ENCODE measurements at places on chromosomes 5 and 9.

DNA sequence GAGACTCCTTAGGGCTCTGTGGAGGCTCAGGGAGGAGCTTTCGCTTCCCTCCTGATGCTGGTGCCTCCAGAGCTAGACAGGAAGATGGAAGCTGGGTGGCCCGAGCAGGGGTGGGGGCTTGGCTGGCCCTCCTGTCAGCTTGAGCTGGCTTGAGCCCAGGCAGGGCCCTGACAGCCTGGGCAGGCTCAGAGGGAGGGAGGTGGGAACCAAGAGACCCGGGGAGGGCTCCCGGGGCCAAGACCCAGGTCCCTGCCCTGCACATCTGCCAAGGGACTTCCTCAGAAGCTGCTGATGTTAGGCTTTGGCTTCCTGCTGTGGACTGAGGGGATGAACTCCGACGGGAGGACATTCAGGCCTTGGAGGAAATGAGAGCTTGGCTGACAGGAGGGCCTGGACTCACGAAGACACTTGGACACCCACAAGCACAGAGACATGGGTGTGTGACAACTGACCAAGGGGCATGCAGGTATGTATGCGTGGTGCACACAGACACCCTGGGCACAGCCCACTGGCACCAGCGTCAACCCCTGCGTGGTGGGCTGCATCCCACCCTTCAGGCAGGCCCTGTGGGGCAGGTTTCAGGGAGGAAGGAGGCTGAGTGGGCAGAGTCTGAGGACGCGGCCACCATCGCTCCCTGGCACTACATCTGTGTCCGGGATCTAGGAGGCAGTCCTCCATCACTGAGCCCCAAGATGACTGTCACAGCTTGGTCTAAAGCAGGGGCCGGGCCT is 1.7 kb upstream of the LTC4S start:
- no peak for DNase-seq

DNA sequence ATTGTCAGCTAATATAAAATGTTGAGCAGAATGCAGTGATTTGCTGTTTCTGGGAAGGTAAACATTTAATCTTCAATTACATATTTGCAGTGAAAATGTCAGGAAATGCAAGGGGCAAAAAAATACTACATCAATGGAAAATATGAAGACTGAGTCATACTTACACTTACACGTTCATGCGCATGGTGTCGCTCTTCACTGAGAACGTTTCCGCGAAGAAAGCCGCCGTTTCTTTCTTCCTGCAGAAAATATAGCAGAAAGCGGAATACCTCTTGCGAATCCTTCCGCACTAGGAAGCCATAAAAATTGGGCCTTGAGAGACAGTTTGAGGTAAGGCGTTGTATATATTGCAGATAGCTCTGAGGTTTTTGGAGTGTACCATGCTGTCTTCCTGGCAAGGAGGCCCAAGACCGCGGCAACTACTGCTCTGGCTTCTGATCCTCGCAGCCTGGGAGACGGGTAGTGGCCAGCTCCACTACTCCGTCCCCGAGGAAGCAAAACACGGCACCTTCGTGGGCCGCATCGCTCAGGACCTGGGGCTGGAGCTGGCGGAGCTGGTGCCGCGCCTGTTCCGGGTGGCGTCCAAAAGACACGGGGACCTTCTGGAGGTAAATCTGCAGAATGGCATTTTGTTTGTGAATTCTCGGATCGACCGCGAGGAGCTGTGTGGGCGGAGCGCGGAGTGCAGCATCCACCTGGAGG is at the start of gene PCDHA13:
Gene PCDHA13 (plus strand): TSS at position 236 of the 702 bp plus-strand sequence. CDS start 145 bp downstream, at position 381.
- no peak for DNase-seq

DNA sequence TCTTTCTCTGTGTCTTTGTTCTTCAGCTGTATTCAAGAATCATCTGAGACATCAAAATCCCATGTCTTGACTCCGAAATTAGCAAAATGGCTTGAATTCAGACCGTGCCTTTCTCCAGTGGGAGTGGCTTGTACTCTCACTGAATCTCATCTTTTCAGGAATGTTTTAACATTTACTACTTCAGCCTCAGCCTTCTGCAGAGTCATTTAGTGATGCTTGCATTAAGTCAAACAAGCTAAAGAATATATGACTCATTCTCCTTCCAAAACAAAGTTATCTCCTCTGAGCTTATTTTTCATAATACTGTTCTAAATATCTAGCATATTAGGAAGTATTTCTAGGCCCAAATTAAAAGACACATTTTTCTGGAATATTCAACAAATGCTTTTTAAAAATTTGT is 205.3 kb downstream of the CDH10 start:
- DNase-seq: no peak

DNA sequence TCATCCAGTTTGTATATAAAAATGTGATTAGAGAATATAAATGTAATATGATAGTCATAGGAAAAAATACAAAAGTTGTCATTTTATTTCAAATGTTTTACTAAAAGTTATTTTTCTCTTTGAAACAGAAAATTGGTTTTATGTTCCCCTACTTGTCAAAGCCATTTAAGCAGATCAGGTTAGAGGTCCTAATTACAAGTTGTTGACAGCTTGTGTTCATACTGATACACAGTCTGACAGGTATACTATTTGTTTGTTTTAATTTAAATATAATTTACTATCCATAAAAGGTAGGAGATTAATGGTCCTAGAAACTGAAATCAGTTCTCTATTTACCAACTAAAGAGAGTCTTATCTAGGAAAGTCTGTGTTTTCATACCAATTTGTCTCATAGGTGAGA is 250.4 kb upstream of the TMEM161B start:
- no peak for DNase-seq

GRCh38 chr5:180785794-180786221 is 16.8 kb downstream of the MGAT1 start:
- no peak for DNase-seq

- no peak for DNase-seq
These were observed 130.2 kb downstream of the HSD17B3 start for GRCh38 chr9:96171728-96172127.

- no peak for DNase-seq
These were observed 366.8 kb downstream of the FAM170A start for GRCh38 chr5:119996128-119996527.

GRCh38 chr5:68898951-68899471 is 194.8 kb upstream of the SLC30A5 start:
- DNase-seq: no peak

- no peak for DNase-seq
These were observed 270.2 kb upstream of the KLF4 start for GRCh38 chr9:107759823-107760166.

DNA sequence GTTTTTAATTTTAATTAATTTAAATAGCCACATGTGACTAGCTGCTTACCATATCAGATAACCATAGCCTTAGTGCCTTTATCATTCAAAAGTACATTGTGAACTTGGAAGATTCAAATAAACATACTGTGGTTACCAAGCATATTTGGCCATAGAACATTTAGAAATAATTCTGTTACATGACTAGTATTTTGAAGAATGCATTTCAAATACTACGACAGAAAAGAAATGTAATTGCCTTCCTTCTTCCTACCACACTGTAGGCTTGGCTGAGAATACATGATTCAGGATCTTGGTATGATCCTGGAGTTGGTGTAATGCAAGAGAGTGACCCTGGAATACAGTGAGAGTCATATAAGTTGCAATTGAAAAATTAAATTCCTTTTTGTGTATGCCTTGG is 109.7 kb upstream of the PCA3 start:
- no peak for DNase-seq

GRCh38 chr9:125747765-125748445 is 732 bp downstream of the PBX3 start:
- DNase-seq: no peak

DNA sequence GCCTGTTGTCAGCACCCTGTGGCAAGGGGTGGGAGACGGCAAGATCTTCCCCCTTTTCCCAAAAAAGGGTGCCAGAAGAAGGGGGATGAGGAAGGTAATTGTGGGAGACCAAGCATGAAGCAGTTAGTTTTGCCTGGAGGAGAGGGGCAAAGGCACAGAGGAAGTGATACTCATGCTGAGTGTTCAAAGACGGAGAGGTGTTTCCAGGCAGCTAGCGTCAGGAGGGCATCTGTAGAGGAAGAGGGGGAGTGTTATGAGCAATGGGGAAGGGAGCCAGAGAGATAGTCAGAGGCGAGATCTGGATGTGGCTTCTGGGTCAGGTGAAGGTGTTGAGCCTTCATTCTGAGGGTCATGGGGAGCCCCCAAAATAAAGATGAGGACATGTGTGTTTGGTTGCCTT is 26.9 kb upstream of the ADAM19 start:
- DNase-seq: peak; percentile 44

DNA sequence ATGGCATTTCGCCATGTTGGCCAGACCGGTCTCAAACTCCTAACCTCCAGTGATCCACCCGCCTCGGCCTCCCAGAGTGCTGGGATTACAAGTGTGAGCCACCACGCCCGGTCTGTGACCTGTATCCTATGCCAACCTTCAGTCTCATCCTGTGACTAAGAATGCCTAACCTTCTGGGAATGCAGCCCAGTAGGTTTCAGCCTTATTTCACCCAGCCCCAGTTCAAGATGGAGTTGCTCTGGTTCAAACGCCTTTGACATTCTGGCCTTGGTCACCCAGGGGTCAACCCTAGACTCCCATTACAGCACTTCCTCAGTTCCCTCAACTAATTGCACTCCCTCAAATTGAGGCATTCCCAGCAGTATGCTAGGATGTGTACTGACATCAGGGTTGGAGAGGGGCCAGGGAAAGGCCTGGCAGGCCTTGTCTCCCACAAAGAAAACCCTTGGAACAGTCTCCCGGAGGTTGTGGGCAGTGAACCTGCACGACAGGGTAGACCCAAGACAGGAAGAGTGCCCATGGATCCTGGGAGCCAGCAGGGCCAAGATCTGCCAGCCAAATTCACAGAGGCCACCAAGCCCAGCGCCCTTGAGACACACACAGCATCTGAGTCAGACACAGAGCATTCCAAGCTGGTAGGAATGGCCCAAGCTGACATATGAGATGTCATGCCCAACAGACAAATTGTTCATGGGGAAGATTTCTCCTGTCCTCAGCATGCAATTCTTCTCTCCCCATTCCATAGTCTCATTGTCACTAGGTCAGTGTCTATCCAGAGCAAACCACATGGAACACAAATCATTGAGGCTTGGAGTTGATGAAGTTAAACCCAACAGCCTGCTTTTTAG is 24.9 kb upstream of the SMU1 start:
- no peak for DNase-seq

DNA sequence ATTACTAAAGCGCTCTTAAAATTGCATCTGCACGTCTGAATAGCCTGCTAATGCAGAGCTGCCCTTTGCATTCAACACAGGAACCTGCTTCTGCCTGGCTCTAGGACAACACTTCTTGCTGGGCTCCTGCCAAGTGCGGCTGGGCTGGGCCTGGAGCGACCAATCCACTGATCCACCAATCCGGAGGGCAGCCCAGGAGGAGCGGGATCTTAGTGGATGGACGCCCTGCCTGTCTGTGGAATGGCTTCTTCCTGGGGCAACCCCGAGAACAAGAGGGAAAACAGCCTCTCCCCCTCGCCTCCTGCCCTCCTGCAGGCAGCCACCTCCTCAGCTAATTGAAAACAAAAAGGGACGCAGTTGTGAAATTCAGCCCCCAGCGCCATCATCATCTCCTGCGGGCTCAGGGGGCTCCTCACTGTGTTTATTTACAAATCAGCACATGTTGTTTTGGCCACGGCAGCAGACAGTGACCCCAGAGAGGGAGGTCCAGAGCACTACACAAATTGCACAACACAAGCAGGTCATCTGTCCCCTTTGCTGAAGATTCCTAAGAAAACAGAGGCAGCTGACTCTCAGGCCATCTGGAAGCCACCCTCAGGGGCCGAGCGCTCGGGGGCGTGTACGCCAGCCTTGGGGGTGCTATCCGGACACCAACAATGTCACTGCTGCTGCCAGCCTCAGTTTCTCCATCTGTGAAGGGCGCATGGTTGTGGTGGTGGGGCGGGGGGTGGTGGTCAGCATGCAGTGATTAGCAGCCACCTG is 57.3 kb downstream of the GADD45G start:
- DNase-seq: no peak

DNA sequence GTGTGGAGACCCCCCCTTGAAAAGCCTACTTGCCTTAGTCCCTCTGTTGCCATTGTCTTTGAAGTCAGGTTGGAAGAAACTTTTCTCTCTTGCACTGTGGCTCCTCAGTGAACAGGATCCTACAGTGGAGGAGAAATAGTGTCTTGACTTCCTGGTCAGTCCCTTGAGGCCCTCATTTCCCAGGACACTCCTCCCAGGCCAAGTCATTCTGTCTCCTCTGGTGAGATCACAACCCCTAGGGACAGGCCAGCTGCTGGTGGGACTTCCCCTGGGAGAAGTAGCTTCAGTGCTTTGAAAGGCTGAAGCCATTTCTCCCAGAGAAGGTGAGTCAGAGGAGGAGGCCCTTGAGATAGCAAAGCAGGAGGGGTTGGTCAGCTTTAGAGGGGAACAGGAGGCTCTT is 10.1 kb upstream of the GRIA1 start:
- DNase-seq: no peak

- DNase-seq: no peak
These were observed 56.8 kb upstream of the CNOT6 start for GRCh38 chr5:180437336-180437735.

- DNase-seq: no peak
These were observed 16.6 kb upstream of the KCNMB1 start for GRCh38 chr5:170405817-170406216.

- no peak for DNase-seq
These were observed 484.8 kb downstream of the PSAT1 start for GRCh38 chr9:78781681-78782080.

DNA sequence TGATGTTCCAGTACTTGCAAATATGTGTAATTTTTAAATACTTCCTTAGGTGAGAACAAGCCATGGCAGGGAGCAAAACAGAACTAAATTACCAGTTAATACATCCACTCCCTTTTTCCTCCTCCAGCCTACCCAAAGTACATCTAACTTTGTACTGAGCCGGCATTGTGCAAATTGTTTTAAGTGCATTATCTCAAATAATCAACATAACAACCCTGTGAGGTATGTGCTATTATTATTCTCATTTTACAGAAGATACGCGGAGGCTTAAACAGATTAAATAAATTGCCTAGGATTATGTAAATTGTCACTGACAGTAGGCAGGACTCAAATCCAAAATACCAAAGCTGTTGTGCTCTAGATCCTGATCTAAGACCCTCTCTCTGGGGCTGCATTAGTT is 55.5 kb upstream of the KLF4 start:
- DNase-seq: no peak

GRCh38 chr9:88871669-88872068 is 119.6 kb upstream of the S1PR3 start:
- DNase-seq: no peak

GRCh38 chr9:125908136-125908535 is 161.0 kb downstream of the PBX3 start:
- DNase-seq: no peak

GRCh38 chr9:137076636-137077009 is 694 bp upstream of the UAP1L1 start:
- no peak for DNase-seq

- DNase-seq: no peak
These were observed 14.4 kb upstream of the BOD1 start for GRCh38 chr5:173630724-173631365.

GRCh38 chr9:35110327-35110761 is 5.3 kb downstream of the ATOSB start:
- no peak for DNase-seq

Measured in stimulated activated CD4-positive, alpha-beta T cell treated with anti-CD3 and anti-CD28 coated beads, Interleukin-12 subunit alpha, Interleukin-12 subunit beta, amount 100 ng/mL, for 48 hours (primary cell).